Stimulated activated CD8-positive, alpha-beta memory T cell treated with anti-CD3 and anti-CD28 coated beads, Interleukin-2, amount 100 ng/mL, for 48 hours (primary cell): ENCODE measurements at places on chromosomes 1 and 21.

GRCh38 chr1:177794376-177794991, 175.4 kb downstream of the SEC16B start:
- DNase-seq: no peak

- DNase-seq: no peak
Measured at GRCh38 chr1:91806769-91807700, 78.9 kb downstream of the TGFBR3 start.

- no peak for DNase-seq
Measured at GRCh38 chr1:229884765-229885164, 182.3 kb upstream of the GALNT2 start.

DNA sequence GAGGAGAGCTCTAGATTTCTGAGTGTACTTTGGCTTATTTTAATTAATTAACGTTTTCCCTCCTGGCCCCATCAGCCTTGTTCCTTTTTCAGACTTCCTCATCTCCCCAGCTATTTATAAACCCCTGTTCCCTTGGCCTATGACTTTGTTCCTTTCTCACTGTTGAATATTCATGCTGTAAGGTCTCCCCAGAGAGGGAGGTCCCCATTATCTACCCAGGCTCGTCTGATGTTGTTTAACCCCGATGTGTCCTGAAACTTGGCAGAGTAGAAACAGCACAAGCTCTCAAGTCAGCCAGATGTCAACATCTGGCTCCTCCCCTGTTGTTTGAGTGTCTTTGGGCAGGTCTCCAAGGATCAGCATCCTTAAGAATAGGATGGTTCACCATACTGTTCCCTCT, 153.6 kb downstream of the HIVEP3 start:
- DNase-seq: no peak

DNA sequence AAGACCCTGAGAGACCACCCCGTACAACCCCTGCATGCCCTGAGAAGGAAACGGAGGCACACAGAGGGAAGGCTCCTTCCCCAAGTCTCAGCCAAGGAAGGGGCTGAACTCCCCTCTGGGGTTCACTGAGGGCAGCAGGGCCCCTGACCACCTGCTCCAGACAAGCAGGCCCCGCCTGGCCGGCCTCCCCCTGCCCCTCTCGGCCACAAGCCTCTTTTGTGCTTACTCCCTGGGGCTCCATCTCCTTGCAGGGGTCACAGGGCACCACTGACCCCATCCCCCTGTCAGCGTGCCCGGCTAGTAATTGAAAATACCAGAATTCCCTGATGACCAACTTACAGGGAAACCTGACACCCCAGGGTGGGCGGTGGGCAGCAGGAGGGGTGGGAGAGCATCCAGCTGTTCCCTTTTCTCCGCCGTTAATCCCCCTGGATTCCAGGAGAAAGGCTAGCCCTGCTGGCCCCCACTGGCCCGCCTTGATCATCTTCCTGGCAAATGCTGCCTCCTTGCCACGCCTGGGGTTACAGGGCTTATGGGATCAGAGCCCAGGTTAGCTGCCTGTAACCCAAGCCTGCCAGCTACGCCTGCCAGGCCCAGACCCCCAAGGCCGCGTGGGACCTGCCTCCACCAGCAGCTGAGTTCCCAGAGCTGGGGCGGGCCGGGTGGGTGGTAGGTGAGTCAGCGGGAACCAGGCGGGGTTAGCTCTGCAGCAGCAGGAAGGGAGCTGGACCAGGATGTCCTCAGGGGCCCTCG, 96.1 kb downstream of the LACTBL1 start:
- no peak for DNase-seq

DNA sequence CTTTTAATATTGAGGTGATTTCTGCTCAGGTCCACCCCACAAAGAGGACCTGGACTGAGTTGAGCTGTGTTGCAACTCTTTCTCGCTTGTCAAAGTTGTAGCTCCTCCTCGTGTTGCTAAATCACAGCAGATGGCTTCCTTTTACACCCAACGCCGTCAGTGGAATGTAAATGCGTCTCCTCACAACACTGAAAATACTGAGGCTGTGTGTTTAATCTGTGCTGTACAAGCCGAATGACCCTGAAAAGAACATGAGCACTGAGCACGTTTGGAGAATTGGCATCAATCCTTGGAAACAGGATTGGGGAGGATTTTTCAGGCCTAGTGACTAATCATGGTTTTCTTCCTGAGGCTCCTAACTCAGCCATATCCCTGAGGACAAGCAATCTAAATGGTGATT, 196.0 kb downstream of the CRB1 start:
- no peak for DNase-seq

- DNase-seq: no peak
Measured at GRCh38 chr1:226954337-226954736, 14.2 kb downstream of the COQ8A start.

DNA sequence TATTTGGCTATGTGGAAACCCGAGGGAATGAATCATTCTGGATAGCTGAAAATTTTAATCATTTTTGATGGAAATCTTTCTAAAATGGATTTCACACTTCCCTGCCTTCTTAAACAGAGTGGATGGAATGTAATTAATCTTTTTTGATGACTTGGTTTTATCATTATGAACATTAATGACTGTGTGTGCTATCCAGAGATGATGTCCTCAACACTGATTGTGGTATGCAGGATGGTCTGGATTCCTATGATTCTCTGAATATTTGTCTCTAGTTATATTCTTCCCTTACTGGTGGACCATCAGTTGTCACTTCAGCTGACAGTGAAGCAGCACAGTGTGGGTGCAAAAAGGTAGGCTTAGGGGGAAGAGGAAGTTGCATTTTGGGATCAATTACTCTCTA, 513.5 kb downstream of the LMO4 start:
- DNase-seq: no peak

DNA sequence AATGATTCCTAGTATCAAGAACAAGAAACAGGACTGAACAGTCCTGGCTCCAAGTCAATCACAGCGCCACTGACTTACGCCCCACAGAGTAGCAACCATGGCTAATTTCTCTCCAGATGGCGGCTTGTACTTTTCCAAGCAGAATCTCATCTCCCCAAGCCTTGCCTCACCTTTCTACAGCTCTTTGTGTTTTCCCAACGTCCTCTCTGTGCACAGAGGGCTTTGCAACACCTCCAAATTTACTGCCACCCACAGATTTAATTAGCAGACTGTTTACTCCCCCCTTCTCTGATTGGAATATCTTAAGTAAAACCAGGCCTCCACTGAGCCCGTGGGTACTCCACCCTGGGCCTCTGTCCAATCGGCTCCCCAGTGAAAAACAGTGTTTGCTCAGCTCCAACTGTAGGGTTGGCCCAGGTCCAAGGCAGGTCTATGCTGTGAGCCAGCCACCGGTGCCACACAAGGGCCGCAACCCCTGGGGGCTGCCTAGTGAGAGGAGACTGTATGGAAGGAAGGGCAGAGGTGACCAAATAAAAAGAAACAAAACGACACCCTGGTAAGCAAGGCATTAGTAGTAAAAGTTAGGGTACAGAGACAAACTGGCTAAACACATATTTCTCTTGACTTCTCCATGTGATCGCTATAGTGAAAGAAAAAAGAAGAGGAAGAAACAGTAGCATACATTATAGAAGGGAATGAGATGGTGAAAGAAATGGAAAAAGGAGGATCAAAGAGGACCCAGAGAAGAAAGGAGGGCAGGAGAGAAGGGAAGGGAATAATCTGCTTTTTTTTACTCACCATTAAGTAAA, 128.4 kb upstream of the SOD1 start:
- DNase-seq: no peak

DNA sequence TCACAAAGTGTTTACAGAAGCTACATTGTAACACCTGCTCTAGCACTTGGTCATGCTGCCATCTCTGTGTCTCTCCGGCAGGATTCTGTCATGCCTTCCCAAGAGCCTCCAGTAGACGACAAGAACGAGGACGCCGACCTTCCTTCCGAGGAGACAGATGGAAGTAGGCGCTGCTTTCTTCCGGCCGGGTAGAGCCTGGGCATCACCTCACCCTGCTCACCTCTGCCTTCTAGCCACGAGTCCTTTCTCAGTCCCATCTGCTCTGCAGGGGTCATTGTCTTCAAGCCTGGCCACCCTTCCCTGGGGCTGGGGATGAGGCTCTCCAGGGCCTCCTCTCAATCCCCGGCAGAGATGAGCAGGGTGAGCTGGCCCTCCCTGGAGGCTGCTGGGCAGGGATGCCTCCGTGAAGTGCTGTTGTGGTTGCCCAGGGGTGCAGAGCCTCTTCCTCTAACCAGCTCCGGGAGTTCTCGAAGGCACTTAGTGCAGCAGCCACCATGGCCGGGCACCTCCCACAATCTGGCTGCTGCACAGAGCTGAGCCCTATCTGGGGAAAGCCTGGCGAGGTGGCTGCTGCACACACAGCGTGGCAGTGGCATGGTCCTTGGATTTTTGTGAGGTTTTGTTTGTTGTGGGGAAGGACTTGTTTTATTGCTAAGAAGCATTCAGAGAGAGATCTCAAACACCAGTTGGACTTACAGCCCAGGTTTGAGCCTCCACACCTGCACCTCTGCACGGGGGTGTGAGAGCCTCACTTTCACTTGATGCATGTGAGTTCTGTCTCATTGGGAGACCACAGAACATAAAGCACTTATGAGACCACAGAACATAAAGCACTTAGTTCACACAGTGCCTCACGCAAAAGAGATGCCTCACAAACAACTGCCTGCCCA, 48.4 kb downstream of the FAAP20 start:
- DNase-seq: no peak
